T47D (cell line): ENCODE measurements at places on chromosomes 3 and 15.
A peak's percentile ranks its signal among the peaks of the same experiment; 100 is the strongest.

DNA sequence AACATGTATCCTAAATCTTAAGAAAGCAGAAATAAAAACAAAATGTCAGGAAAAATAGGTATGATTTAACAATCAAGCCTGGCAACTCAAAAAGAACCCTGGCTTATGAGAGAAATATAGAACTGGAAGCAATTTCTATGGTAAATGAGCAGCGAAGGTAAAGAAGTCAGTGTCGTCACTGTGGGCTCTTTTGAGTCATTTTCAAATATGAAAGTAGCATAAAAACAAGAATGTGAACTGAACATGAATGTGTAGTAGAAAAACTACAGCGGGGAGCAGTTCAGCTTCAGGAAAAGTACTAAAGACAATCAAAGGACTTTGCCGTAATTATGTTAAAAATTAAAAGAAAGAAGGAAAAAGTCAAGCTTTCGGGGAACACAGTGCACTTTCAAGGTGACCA, 17.5 kb downstream of the LSG1 start:
- DNase-seq: no peak

- DNase-seq: no peak
Observed at GRCh38 chr3:81068546-81068945, 692.9 kb downstream of the GBE1 start.

GRCh38 chr3:69749461-69749860, 10.2 kb downstream of the MITF start:
- DNase-seq: no peak

DNA sequence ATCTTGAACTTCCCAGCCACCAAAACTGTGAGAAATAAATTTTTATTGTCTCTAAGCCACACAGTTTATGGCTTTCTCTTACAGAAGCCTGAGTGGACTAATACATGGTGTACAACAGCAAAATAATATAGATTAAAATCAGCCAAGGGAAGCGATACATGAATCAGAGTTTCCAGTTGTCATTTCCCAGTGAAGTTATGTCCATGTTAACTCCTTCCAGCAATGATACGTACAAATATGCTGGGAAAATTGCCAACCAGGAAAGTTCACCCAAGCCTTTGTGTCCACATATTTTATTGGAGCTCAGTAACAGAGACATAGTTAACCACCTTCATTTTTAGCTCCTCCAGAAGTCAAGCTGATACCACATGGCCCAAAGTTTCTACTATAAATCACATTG, 280.9 kb upstream of the KCNMB2 start:
- DNase-seq: no peak

DNA sequence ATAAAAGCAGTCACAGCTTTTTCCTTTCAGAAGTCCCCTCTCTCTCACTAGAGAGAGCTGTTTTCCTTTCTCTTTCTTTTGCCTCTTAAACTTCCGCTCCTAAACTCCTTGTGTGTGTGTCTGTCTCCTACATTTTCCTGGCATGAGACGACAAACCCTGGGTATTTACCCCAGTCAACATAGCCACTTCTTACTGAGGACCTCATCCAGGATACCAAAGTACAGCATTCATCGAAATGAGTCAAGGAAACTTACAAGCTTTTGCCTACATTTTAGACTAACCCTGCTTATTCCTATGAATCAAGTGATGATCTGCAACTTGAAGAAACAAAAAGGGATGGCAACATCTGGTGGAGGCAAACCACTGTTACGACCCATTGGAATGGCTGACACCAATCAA, 16.7 kb downstream of the PATL2 start:
- DNase-seq: no peak

DNA sequence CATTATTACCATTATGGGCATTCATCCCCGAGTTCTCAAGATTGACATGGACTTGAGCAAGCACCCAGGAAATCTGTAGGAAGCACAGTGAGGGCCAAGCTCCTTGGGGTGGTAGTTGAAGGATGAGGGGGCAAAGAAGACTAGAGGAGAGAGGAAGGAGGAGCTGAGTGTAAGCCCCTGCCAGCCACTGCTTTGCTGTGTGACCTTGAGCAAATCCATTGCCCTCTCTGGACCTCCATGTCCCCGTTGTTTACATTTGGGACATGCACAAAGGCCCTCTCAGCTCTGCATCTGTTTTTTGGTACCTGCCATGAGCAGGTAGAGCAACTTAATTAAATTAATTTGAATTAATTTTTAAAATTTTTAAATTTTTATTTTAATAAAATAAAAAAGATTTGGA, 33.5 kb upstream of the SLC6A6 start:
- no peak for DNase-seq

DNA sequence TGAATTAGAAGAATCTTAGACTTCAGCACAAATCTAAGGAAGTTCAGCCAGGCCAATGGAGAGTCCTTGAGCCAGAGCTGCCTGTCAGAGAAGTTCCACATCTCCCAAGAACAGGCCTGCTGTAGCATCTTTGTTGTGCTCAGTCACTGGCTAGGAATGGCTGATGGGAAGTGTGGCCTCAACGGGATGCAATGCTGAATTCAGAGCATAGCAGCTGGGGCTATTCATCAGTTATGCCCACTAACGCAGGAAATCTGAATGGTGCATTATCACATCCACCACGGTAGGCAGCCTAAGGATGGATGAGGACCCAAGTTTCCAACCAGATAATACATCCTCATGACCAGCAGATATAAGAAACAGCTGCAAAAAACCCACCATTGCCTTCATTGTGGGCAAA, 3.2 kb upstream of the EIF1B start:
- no peak for DNase-seq

DNA sequence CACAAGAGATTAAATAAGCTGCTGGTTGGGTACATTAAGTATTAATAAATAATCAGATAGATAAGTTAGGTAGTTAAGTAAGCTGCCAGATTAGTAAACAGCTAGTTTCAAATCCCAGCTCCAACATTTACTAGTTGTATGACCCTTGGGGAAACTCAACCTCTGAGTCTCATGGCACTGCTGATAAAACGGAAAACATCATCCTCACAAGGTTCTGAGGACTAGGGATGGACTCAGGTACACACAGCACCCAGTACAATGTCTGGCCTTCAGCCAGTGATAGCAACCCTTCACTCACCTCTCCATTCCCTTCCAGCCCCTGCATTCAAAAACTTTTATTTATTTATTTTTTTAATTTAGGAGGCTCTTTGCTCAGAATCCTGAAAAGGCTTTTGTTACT, 32.3 kb downstream of the B3GNT5 start:
- no peak for DNase-seq

DNA sequence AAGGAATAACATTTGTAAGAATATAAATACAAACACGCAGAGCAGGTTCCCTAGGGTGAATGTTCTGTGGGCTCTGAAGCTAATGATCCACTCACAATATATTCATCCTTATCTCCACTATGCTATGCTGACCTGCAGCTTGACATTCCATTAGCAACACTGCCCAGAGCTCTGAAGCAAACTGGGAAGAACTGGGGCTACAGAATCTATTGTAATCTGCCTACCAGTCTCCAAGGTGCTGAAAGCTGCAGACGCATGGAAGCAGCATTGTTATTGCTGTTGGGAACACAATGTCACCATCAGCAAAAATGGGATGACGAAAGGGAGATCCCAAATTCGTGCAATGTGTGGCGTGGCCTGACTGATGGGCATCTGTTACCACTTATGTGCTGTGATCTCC, 316.7 kb upstream of the RORA start:
- peak; percentile 39 for DNase-seq

DNA sequence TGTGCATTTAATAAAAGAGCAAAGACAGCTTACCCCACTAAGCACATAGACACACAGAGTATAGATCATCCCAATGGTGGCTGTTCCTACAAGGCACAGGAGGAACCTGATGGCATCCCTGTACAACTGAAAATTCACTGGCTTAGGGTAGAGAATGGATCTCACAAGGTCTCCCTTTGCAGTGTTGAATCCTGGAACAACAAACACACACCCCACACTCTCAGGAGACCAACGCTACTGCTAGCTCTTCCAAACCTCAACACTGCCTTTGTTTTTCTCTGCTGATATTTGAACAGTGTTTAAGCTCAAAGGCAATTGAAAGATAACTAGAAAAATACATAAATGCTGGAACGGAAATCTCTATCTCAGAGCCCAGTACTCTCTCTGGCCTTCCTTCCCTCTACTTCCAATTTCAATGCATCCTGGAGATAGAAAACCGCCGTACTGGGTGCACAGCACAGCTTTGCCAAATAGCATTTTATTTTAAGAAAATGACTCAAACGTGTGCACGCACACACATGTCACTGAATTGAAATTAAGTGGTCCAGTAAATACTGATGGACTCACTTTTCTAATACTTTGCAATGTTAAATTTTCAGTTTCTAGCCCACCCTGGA, 87.5 kb upstream of the ATP13A5 start:
- DNase-seq: no peak
